SHP77 (cell line): ENCODE measurements at places on chromosomes 4 and X.

DNA sequence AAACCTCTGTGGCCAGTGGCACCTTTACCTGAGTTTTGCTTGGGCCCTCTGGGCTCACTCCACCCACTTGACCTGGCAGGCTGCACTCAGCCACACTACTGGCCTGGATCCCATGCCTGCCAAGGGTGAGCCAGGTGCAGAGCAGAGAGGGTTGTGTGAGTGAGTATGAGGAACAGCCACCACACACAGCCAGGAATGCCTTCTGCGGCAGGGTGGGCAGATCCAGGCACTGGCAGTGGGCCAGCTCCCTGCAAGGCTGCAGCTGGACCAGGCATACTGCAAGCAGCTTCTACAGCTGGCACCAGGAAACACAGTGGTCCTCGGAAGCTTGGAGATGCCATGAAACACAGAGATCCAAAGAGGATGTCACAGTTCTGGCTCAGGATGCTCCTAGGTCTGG, 570.1 kb upstream of the ACTRT1 start:
- DNase-seq, result peak; percentile 0

- no peak for DNase-seq
Measured at GRCh38 chr4:64737026-64737853, 328.0 kb upstream of the TECRL start.

DNA sequence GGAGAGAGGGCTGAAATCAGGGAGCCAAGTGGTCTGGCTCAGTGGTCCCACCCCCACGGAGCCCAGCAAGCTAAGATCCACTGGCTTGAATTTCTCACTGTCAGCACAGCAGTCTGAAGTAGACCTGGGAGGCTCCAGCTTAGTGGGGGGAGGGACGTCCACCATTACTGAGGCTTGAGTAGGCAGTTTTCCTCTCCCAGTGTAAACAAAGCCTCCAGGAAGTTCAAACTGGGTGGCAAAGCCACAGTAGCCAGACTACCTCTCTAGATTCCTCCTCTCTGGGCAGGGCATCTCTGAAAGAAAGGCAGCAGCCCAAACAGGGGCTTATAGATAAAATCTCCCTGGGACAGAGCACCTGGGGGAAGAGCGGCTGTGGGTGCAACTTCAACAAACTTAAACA, 88.1 kb downstream of the NPFFR2 start:
- no peak for DNase-seq

- no peak for DNase-seq
Measured at GRCh38 chr4:24210332-24210902, 320.6 kb upstream of the PPARGC1A start.

- DNase-seq, result no peak
Measured at GRCh38 chr4:8143392-8144140, 15.0 kb downstream of the ABLIM2 start.

DNA sequence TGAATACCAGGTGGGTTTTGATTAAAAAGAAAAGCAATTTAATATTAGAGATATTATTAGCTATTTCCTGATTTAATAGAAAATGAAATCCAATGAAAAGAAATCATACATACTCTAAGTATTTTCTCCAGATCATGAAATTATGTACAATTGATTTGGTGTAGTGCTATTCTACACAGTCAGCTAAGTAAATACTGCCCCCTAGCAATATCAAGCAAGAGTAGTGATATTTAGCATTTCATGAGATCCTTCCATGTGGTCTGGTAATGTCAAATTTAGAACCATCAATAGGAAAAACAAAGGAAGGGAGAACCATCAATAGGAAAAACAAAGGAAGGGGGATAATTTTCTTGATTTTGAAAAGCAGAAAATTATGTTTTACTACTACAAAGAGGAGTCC, 114.6 kb downstream of the TBCK start:
- DNase-seq, result peak; percentile 0

DNA sequence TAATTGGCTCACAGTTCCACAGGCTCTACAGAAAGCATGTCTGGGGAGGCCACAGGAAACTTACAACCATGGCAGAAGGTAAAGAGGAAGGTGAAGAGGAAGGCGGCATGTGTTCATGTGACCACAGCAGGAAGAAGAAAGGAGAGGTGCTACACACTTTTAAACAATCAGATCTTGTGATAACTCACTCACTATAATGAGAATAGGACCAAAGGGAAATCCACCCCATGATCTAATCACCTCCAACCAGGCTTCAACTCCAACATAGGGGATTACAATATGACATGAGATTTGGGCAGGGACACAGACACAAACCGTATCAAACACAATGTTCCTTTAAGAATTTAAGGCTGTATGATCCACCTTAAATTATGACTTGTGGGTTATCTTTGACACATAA, 10.5 kb upstream of the PGM2 start:
- DNase-seq, result no peak

DNA sequence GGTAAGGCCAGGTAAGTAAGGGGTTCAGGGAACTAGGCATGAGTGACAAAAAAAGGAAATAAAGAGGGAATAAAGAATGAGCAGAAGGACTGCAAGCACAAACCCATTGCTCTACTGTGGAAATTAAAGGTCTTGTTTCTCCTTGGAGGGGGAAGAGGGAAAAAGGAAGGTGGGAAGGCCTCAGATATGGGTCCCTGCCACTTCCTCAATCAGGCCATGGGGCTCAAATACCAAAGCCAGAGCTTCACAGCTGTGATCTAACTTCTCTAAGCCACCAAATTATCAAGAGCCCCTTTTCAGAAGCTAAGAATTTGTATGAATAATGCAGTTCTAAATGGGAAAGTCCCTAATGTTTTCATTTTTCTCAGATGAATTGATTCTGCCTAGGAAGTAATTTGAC, 4.7 kb downstream of the USP51 start:
- no peak for DNase-seq

- DNase-seq, result no peak
Measured at GRCh38 chr4:1765409-1766072, 27.6 kb upstream of the FGFR3 start.

DNA sequence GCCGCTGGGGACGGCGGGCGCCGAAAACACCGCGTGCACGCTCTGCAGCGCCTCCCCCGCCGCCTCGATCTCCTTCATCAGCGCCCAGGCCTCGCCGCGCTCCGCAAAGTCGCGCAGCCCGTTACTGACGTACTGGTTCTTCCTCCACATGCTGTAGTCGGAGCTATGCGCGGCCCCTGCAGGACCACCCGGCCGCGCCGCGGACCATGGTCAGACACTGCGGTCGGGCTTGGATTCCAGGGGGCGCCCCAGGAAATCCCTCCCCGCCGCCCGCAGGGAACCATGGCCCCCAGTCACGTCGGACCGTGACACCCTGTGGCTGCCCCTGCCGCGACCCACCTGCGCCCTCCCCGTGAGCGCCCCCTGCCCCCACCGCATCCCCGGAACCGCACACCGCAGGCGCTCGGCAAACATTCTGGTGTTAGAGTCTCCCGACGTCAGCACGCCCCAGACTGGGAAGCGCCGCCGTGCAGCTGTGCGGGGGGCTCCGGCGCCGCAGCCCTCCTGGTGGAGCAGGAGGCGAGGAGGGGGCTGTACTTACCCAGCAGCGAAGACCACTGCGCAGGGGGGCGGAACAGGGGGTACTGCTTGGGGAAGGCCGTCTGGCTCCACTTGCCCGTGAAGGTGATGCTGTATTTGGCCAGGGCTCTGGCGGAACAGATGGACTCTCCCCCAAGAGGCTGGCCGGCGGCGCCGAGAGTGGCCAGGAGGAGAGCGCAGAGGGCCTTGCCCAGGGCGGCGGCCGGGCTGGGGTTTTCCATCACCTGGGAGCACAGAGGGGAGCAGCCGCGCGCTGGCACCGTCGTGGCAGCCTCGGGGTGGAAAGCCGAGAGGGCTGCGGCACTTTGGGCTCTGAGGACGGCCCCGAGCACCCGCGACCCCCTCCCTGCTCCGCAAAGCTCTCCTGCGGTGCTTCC, 814 bp downstream of the SPON2 start:
- DNase-seq, result no peak

- no peak for DNase-seq
Measured at GRCh38 chr4:106032851-106033286, 137.6 kb downstream of the NPNT start.

GRCh38 chrX:78548012-78548411, 111.1 kb downstream of the RTL3 start:
- DNase-seq, result no peak

DNA sequence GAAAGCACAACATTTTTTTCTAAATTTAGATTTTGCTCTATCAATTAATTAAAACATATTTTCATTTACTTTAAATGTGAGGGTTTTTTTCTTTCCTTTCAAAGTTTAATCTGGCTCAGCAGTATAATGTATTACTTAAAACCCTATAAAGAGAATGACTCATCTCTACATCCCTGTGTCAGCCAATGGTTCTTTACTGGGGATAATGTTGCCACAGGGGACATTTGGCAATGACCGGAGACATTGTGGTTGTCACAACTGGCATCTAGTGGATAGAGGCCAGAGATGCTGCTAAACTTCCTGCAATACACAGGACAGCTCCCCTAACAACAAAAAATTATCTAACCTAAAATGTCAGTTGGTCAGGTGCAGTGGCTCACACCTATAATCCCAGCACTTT, 53.8 kb downstream of the SYNPO2 start:
- no peak for DNase-seq

- no peak for DNase-seq
Measured at GRCh38 chr4:184345573-184345922, 127.9 kb upstream of the ENPP6 start.

- DNase-seq, result peak; percentile 23
Measured at GRCh38 chr4:57191523-57192034, 81.4 kb upstream of the IGFBP7 start.

DNA sequence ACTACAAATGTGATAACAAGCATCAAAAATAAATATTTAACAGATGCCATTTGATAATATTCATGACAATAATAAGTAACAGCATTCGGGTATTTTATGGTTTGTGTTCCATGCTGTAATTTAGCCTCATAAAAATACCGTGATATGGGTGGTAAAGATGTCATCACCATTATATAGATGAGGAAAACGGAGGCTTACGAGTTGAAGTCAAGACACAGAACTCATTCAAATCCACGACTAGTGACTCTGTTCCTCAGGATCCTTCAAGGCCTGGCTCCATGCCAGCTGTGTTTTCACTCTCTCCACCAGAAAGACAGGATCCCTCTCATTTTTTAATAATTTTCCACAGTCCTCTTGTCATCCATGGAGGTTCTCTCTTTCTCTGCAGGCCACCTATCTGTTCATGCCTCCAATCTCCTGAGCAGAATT, 94.5 kb downstream of the APBB2 start:
- DNase-seq, result no peak
